ENCODE measurements at places on chromosomes 3 and 15. TPM values are rescaled to one million over a fixed set of nuclear protein-coding genes. Genes with fewer than 3 reads are reported as not detected.

DNA sequence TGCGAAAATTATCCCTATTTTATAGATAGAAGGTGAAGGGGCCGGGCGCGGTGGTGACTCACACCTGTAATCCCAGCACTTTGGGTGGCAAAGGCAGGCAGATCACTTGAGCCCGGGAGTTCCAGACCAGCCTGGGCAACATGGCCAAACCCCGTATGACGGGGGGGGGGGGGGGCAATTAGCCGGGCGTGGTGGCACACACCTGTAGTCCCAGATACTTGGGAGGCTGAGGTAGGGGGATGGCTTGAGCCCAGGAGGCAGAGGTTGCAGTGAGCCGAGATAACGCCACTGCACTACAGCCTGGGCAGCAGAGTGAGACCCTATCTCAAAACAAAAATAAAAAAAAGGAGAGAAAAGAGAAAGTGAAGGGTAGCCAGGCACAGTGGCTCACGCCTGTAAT, 1.4 kb downstream of the AAGAB start:
- no peaks in the 10 kb centered on the region for H3K36me3 ChIP-seq
- peak overlapping the region; percentile 98 for H3K27ac ChIP-seq
- peak overlapping the region; percentile 83 for H3K4me3 ChIP-seq
- H3K4me1 ChIP-seq: peaks cover 27% of the 10 kb centered on the region

VEPH1 gene
- total RNA-seq: 1.4 TPM

GRCh38 chr3:101928890-101929289, 79.6 kb downstream of the NFKBIZ start:
- H3K27ac ChIP-seq: no peak overlapping the region
- H3K4me3 ChIP-seq: no peak overlapping the region
- H3K4me1 ChIP-seq: no peaks in the 10 kb centered on the region

GRCh38 chr15:64861331-64861730, 19.6 kb downstream of the PLEKHO2 start:
- H3K27me3 ChIP-seq: no peaks in the 10 kb centered on the region
- H3K36me3 ChIP-seq: peaks cover 19% of the 10 kb centered on the region
- DNase-seq: no peak
- no peak overlapping the region for H3K4me3 ChIP-seq
- no peak overlapping the region for H3K27ac ChIP-seq

DNA sequence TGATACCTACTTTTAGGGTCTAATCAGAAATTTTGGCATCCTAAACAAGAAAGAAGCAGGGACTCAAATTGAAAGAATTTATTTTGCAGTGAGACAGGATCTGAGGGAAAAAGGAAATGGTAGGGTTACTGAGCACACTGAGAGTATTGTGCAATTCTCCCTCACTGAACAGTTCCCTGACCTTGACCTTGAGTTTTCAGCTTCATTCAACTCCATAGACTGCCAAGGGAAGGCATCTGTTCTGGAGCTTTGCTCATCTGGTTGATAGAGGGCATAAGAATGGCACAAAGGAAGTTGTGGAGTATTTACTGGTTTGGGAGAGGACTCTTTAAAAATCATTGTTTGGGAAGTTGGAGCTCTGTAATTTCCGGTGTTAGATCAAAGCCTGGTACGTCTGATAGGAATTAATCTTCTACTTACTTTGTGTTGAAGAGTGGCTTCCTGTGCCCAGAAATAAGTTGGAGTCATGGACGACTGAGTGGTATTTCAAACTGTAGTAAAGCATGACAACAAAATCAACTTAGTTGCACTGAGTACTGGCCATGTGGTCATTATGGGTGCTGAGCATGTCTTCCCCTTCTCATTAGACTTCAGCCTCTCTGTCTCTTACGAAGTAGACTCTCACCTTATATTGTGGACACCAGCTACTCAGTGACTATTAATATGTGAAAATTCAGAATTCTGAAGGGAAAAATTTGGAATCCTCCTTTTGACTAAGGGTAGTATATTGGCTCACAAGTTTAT, 40.8 kb downstream of the CLDN1 start:
- no peaks in the 10 kb centered on the region for H3K36me3 ChIP-seq
- H3K27me3 ChIP-seq: no peaks in the 10 kb centered on the region
- H3K27ac ChIP-seq: no peak overlapping the region
- no peaks in the 10 kb centered on the region for H3K4me1 ChIP-seq

ZPLD1 gene
- total RNA-seq: not detected

DNA sequence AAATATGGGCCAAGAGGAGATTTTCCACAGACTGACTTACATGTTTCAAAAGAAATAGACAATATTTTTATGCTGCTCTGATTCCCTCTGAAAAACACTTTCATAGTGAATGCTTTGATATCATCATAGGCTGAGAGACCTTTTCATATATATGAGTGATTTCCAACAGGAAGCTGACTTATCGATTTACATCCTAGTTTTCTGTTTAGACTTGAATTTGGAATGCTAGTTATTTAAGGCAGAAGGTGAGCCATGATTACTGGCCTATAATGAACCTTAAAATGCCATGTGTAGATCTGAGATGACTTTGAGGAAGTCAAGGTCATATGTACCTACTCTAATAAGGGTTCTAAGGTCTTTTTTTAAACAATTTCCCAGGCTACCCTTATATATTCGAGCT, 1126.1 kb downstream of the ROBO1 start:
- peaks cover 14% of the 10 kb centered on the region for H3K4me1 ChIP-seq
- no peak overlapping the region for H3K4me3 ChIP-seq
- no peaks in the 10 kb centered on the region for H3K27me3 ChIP-seq
- no peak for DNase-seq
- no peaks in the 10 kb centered on the region for H3K36me3 ChIP-seq

DNA sequence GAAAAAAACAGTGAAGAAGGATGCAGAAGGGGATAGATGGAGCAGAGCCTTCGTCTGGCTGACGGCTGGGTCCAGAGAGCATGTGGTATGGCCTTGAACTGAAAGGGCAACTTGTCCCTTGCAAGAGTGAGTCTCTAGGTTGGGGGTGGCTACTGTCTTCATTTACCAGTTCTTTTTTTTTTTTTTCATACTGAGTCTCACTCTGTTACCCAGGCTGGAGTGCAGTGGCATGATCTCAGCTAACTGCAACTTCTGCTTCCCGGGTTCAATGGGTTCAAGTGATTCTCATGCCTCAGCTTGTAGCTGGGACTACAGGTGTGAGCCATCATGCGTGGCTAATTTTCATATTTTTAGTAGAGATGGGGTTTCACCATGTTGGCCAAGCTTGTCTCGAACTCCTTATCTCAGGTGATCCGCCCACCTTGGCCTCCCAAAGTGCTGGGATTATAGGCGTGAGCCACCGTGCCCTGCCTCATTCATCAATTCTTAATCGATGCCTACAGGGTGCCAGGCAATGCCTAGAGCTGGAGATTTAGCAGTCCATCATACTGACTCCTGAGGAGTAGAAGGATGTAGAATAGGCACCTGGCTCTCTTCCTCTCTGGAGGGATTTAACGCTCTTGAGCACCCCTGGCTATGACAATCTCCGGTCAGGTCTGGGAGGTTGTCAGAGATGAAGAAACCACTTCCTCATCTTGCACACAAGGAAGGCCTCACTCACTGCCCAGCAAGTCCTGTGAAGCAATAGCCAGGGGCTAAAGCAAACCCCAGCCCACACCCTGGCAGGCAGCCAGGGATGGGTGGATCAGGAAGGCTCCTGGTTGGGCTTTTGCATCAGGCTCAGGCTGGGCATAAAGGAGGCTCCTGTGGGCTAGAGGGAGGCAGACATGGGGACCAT, at the start of gene CAMP:
Gene CAMP, plus strand, starts transcription at position 880 of the 898 bp plus-strand sequence. Its CDS starts 17 bp downstream, at position 897.
- H3K27me3 ChIP-seq: no peaks in the 10 kb centered on the region
- no peaks in the 10 kb centered on the region for H3K36me3 ChIP-seq
- no peaks in the 10 kb centered on the region for H3K4me1 ChIP-seq
- H3K27ac ChIP-seq: no peak within 1 kb of the TSS
- peak; percentile 54 for DNase-seq

Measured in transverse colon (tissue), 4 donors.